Fibroblast of lung (primary cell): ENCODE measurements at places on chromosomes 16 and 17. TPM values are rescaled to one million over a fixed set of nuclear protein-coding genes. Genes with fewer than 3 reads are reported as not detected.

Gene PIK3R6
- total RNA-seq: not detected in 2 replicates

Gene NKD1
- under 0.01 TPM in 2 replicates for total RNA-seq

Gene CBLN1
- total RNA-seq: not detected in 2 replicates

Gene MRPL12
- 6.4 and 11.2 TPM in 2 replicates for total RNA-seq

Gene ALDH3A1
- total RNA-seq: under 0.01 and 0.17 TPM in 2 replicates

Gene ABCA6
- total RNA-seq: 12.9 and 23.1 TPM in 2 replicates

Gene PLA2G10
- total RNA-seq: not detected in 2 replicates

Gene FAM20A
- 14.9 and 16.2 TPM in 2 replicates for total RNA-seq

Gene NDUFAB1
- 76.3 and 98.4 TPM in 2 replicates for total RNA-seq

Gene NPIPB13
- 1.3 and 3.0 TPM in 2 replicates for total RNA-seq

Gene GRIN2C
- total RNA-seq: 0.26 and 0.50 TPM in 2 replicates

Gene CIBAR2
- total RNA-seq: not detected in 2 replicates

Gene TTLL6
- total RNA-seq: under 0.01 and 0.17 TPM in 2 replicates

Gene ARL5C
- total RNA-seq: not detected in 2 replicates

Gene KCNAB3
- 0.26 and 0.33 TPM in 2 replicates for total RNA-seq

Gene TTYH2
- 0.77 and 0.99 TPM in 2 replicates for total RNA-seq

Gene ZNF629
- 6.4 and 7.3 TPM in 2 replicates for total RNA-seq

Gene NPIPA5
- total RNA-seq: 3.1 and 8.6 TPM in 2 replicates

Gene LDAF1
- total RNA-seq: 112 and 123 TPM in 2 replicates

Gene C16orf74
- 5.4 and 6.4 TPM in 2 replicates for total RNA-seq

Gene SLC47A1
- 0.26 and 0.66 TPM in 2 replicates for total RNA-seq

Gene ITPRIPL2
- total RNA-seq: 41.3 and 42.1 TPM in 2 replicates

Gene NAA38
- total RNA-seq: 41.6 and 78.9 TPM in 2 replicates

Gene GAN
- total RNA-seq: 5.1 and 5.6 TPM in 2 replicates

Gene SCIMP
- not detected in 2 replicates for total RNA-seq

Gene METRNL
- total RNA-seq: 114 and 120 TPM in 2 replicates

Gene GLP2R
- not detected in 2 replicates for total RNA-seq

Gene KRTAP17-1
- not detected in 2 replicates for total RNA-seq

Gene TMEM100
- 1.7 and 2.6 TPM in 2 replicates for total RNA-seq

Gene ZNF646
- total RNA-seq: 12.3 and 13.2 TPM in 2 replicates

Gene ZKSCAN2
- total RNA-seq: 3.3 and 4.3 TPM in 2 replicates

Gene WNT3
- 0.77 and 1.3 TPM in 2 replicates for total RNA-seq

Gene FOXC2
- total RNA-seq: 0.26 and 0.50 TPM in 2 replicates

Gene VMO1
- total RNA-seq: 0.33 and 1.5 TPM in 2 replicates

Gene CMTM2
- total RNA-seq: not detected in 2 replicates

Gene KRT15
- 0.17 TPM in 1 of 2 replicates, not detected in the other for total RNA-seq

Gene TBC1D3
- not detected in 2 replicates for total RNA-seq

Gene KRTAP1-4
- not detected in 2 replicates for total RNA-seq

Gene DPEP3
- not detected in 2 replicates for total RNA-seq

Gene CBFA2T3
- total RNA-seq: under 0.01 TPM in 2 replicates

Gene RNF222
- total RNA-seq: not detected in 2 replicates

Gene HOXB5
- 1.0 and 2.1 TPM in 2 replicates for total RNA-seq

Gene WNK4
- under 0.01 and 0.51 TPM in 2 replicates for total RNA-seq

Gene RBFOX1
- not detected in 2 replicates for total RNA-seq

Gene RETREG3
- 67.0 and 68.6 TPM in 2 replicates for total RNA-seq

Gene RAI1
- total RNA-seq: 4.1 and 6.6 TPM in 2 replicates

Gene OTOA
- total RNA-seq: 0.17 TPM in 1 of 2 replicates, not detected in the other

Gene KCNH4
- not detected in 2 replicates for total RNA-seq

Gene TMEM114
- not detected in 2 replicates for total RNA-seq

Gene OR1F1
- total RNA-seq: not detected in 2 replicates

Gene TP53TG3F
- total RNA-seq: not detected in 2 replicates

Gene HAS3
- total RNA-seq: 0.26 and 0.33 TPM in 2 replicates

Gene HERPUD1
- total RNA-seq: 111 and 117 TPM in 2 replicates

Gene KRT24
- not detected in 2 replicates for total RNA-seq

Gene CRYBA1
- 0.17 TPM in 1 of 2 replicates, not detected in the other for total RNA-seq

Gene HCRT
- not detected in 2 replicates for total RNA-seq
